ENCODE measurements at places on chromosomes 16 and 17. TPM values are rescaled to one million over a fixed set of nuclear protein-coding genes. Genes with fewer than 3 reads are reported as not detected.

GRCh38 chr17:55275894-55276804, 11.4 kb downstream of the HLF start:
- DNase-seq: no peak

GRCh38 chr17:80826955-80827645, 164.5 kb upstream of the CHMP6 start:
- DNase-seq: no peak

GRCh38 chr16:57476546-57477410, 9.5 kb downstream of the DOK4 start:
- no peak for DNase-seq

DNA sequence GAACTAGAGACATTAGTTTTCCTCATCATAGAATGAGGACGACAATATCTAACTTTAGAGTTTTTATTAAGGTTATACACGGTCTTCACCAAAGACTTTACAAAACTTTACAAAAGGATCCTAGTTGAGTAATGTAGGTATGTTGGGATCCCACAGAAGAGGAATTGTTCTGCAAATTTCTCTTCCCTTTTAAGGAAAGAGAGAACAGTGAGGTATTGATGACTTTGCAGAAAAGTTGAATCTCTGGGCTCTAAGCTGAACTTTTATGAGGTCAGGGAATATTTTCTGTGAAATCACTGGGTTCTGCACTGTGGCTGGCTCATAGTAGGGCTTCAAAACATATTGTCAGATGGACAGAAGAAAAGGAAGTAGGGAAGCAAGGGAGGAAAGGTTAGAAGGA, 89.8 kb upstream of the PIRT start:
- no peak for DNase-seq

GRCh38 chr17:42233156-42233555, 38.9 kb upstream of the GHDC start:
- no peak for DNase-seq

DNA sequence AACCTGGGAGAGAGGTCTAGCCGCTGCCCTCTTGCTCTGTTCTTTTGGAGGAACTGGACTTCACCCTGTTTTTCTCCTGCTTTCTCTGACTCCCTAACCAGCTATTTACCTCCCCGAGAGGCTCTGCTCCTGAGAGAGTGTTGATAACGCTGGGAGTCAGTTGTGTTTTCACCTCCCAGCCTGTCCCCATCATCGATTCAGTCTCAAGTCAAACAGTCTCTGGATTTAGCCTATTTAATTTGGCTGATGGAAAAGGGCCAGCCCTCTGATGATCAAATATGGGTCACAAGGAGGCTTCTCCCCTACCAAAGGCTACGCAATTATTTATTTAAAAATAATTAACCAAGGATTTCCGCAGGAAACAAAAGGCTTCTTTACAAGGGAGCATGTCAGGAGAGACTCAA, 31.8 kb downstream of the HNF1B start:
- DNase-seq: no peak

- DNase-seq: no peak
Observed at GRCh38 chr17:43879723-43880419, 27.5 kb downstream of the MPP2 start.

DNA sequence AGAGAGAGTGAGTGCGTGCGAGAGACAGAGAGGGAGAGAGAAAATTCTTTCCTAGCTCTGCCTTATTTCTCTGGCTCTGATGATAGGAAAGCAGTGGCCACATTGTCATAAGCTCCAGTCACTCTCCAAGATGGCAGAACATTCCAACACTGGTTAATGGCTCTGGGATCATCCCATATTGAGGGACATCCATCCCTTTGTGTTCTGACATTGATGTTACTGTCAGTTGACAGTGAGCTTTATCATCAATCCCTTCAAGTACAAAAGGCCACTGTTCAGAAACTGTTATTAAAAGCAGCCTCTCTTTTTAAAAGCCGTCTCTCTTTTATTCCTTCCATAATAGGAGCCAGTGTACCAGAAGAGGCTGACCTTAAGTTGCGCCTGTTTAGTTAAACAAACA, 1084.9 kb upstream of the RBFOX1 start:
- DNase-seq: no peak

The LIG3 gene
- 56.4 TPM for total RNA-seq

The ZP2 gene
- not detected for total RNA-seq

The CRHR1 gene
- total RNA-seq: 0.15 TPM
